ENCODE measurements at places on chromosomes 13 and 19.

- DNase-seq: no peak
Observed at GRCh38 chr13:97262058-97262457, 39.9 kb downstream of the MBNL2 start.

DNA sequence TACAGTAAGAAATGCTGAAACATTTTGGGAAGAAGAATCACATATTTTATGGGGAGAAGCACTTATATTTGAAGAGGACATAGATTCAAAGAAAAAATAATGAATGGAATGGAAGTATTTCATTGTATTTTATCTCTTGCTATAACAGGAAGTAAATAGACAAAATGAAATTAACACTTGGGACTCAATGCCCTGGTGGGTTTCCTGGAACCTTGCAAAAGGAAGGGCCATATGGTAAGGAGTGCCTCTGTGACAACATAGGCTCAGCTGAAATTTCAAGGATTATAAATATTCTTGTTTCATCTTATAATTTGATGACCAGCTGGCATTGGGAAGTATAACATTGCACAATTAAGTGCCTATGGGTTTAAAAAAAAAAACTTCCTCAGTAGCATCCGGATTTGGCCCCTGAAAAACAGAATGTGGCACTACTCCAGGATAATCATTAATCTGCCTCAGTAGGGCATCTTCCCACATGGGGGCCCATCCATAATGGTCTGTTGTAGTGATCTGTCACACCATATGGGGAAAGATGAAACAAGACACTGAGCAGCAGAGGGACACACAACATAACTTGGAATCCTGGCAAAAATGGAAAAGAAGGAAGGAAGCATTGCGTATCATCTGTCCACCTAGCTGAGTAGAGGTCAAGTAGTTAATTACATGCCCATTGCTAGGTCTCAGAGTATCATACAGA is 321.6 kb downstream of the NDFIP2 start:
- no peak for DNase-seq

GRCh38 chr19:17327068-17327653 is 7.5 kb downstream of the ANO8 start:
- DNase-seq: no peak

DNA sequence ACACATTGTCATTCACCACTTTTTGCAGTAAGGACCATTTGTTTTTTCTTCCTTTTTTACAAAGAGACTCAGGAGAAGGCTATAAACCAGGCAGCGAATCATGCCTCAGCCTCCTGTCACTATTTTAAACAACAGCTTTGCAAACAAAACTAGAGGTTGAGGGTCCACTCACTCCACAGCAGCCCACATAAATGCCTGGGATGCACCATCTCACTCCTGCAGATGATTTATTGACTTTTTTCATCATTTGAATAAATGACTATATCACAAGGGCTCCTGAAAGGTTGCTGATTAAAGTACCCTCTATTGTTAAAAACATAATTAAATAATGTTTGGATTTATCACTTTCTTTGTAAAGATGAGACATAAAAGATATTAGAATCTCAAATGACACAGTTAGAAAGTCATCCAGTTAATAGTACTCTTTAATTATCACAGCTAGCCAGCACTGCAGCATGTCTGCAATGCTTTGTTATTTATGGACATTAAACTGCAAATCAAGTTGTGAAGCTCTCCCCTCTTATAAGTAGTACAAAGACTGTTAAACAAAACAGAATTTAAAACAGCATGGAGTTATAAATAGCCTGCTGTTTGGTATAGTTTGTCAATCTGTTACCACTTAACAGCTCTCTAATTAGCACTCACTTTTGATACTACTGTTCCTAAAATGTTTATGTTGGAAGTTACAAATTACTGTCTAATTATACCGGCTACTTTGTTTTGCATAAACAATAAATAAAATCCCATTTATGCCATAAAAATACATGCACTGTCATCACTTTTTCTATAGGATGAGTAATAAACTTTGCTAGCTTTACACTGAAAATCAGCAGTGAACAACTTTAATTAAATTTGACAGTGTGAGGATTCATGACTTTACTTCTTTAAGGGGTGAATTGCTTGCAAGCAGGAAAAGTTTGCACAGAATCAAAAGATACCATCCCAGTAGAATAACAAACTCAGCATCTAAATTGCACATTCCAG is 853.2 kb downstream of the UQCRFS1 start:
- no peak for DNase-seq

DNA sequence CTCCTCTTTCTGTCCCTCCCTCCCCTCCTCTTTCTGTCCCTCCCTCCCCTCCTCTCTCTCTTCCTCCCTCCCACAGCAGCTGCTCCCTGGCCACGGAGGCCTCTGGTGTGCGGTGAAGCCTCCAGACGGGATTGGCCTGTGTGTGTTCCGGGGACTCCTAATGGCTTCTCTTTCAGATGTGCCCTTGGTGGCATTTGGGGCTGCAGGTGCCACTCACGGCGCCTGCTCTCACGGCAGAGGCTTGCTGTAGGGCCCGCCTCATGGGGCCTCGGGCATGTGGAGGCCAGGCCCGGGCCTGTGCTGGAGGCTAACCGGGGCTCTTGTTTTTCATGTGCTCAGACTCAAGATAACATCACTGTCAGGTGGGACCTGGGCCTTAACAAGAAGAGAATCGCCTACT is 20.9 kb downstream of the UPF1 start:
- DNase-seq: no peak

- no peak for DNase-seq
Observed at GRCh38 chr19:53631949-53632407, at the start of gene DPRX. DPRX (plus strand) TSS chr19:53631999; CDS start chr19:53632107, 108 bp downstream.

DNA sequence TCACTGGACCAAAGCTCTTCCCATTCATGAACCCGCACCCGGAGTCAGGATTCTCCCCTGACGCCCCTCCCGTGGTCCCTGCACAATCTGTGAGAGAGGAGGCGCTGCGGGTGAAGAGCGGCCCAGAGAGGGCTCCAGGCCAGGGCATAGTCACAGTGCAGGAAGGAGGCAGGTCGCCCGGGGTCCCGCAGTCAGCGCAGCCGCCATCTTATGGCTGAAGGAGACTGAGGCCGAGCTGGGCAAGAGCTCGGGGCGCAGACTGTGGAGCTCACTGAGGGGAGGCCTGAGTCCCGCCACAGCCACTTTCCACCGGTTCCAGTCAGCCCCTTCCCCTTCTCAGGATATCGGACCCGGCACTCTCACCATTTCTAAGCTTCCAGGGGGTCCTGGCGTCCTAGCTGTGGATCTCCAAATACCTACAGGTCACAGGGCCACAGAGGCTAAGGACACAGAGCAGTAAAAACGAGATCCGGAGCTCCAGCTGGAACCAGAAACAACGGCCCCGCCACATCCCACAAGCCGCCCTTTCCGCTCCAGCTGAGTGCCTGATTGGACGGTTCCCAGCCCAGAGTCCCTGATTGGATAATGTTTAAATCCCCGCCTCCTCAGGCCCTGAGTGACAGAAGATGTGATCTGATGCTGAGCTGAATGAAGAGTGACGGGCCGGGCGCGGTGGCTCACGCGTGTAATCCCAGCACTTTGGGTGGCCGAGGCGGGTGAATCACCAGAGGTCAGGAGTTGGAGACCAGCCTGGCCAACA is at the start of gene ZNF99:
TSS of gene ZNF99 (minus strand) at position 501 of the 760 bp plus-strand sequence. CDS start at position 366, 135 bp downstream.
- no peak for DNase-seq

GRCh38 chr13:79870123-79870522 is 389.2 kb downstream of the NDFIP2 start:
- DNase-seq: no peak

DNA sequence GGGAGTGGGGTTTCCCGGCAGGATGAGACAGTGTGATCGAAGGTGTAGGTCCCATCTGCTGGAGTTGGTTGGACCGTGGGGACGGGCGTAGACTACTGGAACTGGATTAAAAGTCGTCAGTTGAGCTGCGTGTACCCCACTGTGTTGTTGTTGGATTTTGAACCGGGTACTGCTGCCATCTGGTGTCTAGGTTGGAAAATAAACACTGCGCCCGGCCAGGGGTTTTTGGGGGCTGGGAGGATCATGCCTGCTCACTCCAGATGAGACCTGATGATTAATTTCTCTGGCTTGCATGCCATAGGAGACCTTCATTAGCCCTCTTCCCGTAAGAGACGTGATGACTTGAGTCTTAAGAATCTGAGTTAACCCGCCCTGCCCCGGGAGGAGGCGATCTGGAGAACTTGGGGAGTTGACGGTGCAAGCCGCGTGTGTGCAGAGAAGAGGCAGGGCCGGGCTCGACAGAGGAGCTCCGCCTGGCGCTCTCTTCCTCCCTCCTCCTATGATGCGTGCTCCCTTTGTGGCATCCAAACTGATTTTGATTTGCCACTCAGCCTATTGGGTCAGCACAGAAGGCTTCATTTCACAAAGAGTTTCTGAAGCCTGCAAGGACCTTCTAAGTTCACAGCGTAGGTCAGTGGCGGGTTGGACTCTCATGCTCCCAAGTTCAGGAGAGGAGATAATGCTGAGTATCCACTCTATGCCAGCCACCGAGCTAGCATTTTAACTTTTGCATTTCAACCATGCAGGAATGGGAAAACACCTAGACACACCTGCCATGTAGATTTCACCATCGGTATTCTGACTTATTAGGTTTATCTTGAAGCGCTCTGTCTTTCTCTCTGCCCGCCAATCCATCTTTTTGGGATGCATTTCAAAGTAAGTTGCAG is 2.7 kb downstream of the UHRF1 start:
- no peak for DNase-seq
